Bronchus fibroblast of lung (primary cell): ENCODE measurements at places on chromosomes 3 and 15. TPM values are rescaled to one million over a fixed set of nuclear protein-coding genes. Genes with fewer than 3 reads are reported as not detected.

Gene CGGBP1
- total RNA-seq: 34.6 and 34.8 TPM in 2 replicates

Gene NR1I2
- total RNA-seq: under 0.01 and 0.34 TPM in 2 replicates

Gene ARID3B
- total RNA-seq: 1.8 and 3.0 TPM in 2 replicates

Gene GOLIM4
- total RNA-seq: 26.5 and 29.4 TPM in 2 replicates

Gene CYP11A1
- total RNA-seq: 0.30 and 0.84 TPM in 2 replicates

Gene USP50
- not detected in 2 replicates for total RNA-seq

Gene TJP1
- total RNA-seq: 58.0 and 64.7 TPM in 2 replicates

Gene SPSB4
- not detected in 2 replicates for total RNA-seq

Gene SH2D7
- total RNA-seq: not detected in 2 replicates

Gene SLC15A2
- 0.15 and 0.17 TPM in 2 replicates for total RNA-seq

Gene CHRNA3
- not detected in 2 replicates for total RNA-seq

Gene SEMA3F
- 40.2 and 41.5 TPM in 2 replicates for total RNA-seq

Gene PSMD6
- total RNA-seq: 86.7 and 92.6 TPM in 2 replicates

Gene STRIT1
- not detected in 2 replicates for total RNA-seq

Gene CPEB1
- 2.4 and 4.3 TPM in 2 replicates for total RNA-seq

Gene SHC4
- 0.67 and 0.74 TPM in 2 replicates for total RNA-seq

Gene DUOXA2
- total RNA-seq: not detected in 2 replicates

Gene CTDSPL
- 16.8 and 23.0 TPM in 2 replicates for total RNA-seq
